ENCODE measurements at places on chromosomes 2 and 18. TPM values are rescaled to one million over a fixed set of nuclear protein-coding genes. Genes with fewer than 3 reads are reported as not detected.

PCARE gene
- total RNA-seq = not detected

CETN1 gene
- total RNA-seq = not detected

GKN2 gene
- total RNA-seq = not detected

DNA sequence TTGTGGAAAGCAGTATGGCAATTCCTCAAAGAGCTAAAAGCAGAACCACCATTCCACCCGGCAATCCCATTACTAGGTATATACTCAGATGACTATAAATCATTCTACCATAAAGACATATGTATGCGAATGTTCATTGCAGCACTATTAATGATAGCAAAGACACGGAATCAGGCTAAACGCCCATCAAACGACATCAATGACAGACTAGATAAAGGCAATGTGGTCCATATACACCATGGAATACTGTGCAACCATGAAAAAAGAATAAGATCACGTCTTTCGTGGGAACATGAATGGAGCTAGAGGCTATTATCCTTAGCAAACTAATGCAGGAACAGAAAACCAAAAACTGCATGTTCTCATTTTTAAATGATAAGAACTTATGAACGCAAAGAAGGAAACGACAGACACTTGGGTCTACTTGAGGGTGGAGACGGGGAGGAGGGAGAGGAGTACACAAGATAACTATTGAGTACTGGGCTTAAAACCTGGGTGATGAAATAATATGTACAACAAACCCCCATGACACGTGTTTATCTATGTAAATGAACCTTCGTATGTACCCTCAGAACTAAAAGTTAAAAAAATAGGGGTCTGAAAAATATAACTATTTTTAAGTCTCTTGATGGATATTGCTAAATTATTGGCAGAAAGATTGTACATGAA is 32.0 kb upstream of the CYTIP start:
- no peak for DNase-seq

DLGAP1 gene
- total RNA-seq = not detected

- DNase-seq = no peak
These were observed 86.9 kb upstream of the ZC3H15 start for GRCh38 chr2:186399082-186399644.

DNA sequence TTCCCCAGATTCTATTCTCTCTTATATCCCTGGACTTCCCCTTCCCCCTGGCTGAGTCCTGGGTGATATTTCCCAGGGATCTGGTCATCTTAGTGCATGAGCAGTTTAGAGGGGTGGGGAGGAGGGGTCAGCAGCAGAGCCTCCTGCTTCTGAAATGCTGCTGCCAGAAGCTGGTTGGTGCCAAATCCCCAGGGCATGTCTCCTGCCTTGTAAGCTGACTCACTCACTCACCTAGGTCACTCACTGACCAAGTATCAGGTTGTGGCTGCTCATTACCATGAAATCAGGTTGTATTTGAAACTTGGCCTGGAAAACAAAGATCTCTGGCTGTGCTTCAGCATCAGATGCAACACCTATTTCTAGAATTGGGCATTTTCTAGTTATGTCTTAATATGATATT is 14.3 kb downstream of the GPR39 start:
- DNase-seq = no peak

GRCh38 chr18:9070212-9070611 is 32.3 kb upstream of the NDUFV2 start:
- DNase-seq = no peak

DNA sequence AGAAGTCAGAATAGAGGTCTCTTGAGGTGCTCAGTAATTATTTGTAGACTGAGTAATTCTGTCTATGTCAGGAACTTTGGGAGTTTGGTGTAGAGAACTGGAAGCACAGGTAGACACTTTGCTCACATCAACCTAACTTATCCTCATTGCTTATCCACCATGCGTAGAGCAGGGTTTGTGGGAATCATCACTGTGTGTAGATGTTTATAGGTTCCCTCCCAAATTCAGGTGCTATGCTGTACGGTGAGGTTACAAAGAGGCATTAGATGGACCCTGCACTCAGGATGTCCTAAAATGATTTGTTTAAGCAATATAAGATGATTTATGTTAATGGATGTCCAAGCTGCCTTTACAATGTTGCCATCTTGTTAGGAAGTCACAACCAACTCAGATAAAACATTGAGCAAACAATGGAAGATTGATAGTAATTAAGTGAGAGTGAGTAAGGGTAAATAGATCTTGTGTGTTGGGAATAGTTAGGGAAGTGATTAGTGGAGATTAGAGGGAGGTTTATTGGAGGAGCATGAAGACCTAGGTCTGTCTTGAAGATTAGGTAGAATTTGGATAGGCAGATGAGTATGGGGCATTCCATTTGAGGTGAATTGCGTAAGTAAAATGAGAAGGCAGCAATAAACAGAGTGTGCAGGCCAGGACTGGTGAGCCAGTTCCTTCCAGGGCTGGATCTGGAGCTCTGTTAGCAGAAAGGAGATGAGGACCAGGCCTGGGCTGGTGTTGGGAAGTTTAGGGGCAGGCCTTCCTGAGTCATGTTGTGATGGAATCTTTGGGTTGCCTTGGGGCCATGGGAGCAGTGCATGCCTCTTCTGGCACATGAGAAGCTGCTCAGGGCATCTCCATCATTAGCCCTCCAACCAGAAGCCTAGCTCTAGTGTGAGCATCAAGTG is 12.1 kb downstream of the EPAS1 start:
- no peak for DNase-seq

- no peak for DNase-seq
These were observed 176.6 kb downstream of the SH3RF3 start for GRCh38 chr2:109305490-109306167.

All from activated naive CD4-positive, alpha-beta T cell treated with anti-CD3 and anti-CD28 coated beads for 36 hours (primary cell).